ENCODE measurements at places on chromosomes 16 and 17.
A peak's percentile ranks its signal among the peaks of the same experiment; 100 is the strongest.

DNA sequence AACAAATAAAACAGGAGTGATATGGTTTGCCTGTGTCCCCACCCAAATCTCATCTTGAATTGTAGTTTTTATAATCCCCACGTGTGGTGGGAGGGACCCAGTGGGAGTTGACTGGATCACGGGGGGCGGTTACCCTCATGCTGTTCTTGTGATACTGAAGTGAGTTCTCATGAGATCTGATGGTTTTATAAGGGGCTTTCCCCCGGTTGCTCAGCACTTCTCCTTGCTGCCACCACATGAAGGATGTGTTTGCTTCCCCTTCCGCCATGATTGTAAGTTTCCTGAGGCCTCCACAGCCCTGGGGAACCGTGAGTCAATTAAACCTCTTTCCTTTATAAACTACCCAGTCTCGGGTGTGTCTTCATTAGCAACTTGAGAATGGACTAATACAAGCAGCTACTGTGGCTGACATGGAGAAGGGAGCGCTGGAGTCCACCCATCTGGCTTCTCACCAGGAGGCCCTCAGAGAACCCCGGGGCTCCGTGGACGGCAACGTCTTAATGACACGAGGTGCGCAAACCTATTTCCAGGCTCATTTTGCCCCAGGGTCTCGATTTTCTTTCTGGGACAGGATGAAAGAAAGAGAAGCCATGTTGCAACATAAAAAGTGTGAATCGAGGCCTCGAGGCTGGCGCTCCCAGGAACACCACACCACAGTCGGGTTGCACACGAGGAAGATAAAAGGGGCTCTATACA, 129.5 kb downstream of the DYNLRB2 start:
- DNase-seq: peak; percentile 12

DNA sequence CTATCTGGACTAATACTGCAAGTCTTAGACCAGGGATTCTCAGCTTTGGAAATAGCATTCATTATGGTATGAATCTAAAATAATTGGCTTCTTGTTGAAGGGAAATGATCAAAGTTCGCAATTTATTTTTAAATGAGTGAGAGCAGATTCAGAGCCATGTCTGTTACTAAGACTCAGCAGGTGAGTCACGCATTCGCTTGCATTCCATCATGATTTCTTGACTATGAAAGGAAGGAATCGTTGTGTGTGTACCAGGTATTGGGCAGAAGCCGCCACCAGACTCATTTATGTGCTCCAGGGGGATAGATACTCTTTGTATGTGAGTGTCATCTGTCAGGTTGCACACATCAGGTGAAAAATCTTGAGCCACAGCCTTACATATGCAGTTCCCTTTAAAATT, 10.8 kb downstream of the GSG1L2 start:
- DNase-seq: no peak

DNA sequence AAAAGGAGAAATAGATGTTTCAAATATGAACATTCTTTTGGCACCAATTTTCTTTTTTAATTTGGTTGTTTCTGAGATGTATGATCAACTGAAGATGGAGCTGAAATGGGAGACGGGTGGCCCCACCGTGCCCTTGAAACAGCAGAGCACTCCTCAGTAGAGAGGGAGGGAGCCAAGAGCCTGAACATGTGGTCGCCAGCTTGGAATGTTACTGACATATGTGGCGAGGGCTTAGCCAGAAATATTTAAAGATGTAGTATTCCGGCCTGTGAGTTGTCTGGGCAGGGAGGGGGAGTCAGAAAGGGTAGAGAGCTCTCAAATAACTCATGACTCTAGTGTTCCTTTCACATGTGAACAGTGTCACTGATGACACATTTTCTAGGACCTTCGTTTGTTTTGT, 13.3 kb upstream of the MRC2 start:
- DNase-seq: no peak

GRCh38 chr16:79716645-79717332, 116.3 kb upstream of the MAF start:
- no peak for DNase-seq

DNA sequence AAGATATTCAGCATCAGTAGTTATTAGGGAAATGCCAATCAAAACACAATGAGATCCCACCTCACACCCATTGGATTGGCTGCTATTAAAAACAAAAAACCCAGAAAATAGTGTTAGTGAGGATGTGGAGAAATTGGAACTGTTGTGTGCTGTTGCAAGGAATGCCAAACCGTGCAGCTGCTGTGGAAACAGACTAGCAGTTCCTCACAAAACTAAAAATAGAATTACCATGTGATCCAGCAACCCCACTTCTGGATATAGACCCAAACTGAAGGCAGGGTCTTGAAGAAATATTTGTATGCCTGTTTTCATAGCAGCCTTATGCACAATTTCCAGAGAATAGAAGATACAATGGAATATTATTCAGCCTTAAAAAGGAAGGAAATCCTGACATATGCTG, 46.0 kb downstream of the FOXK2 start:
- DNase-seq: no peak

DNA sequence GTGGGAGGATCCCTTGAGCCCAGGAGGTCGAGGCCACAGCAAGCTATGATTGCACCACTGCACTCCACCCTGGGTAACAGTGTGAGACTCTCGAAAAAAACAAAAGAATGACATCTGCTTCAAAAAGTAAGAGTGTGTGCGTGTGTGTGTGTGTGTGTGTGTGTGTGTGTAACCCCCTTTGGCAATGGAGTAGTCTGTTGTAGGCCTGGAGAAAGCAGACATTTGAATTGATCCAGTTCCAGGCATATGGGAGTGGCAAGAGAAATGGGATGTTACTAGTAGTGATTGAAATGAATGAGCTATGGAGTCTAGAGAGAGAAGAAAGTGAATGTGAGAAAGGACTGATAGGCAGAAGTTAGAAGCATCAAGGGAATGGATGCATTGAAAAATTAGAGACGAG, 9.9 kb downstream of the CASC3 start:
- DNase-seq: no peak

GRCh38 chr16:54366943-54367342, 80.4 kb upstream of the IRX3 start:
- no peak for DNase-seq

DNA sequence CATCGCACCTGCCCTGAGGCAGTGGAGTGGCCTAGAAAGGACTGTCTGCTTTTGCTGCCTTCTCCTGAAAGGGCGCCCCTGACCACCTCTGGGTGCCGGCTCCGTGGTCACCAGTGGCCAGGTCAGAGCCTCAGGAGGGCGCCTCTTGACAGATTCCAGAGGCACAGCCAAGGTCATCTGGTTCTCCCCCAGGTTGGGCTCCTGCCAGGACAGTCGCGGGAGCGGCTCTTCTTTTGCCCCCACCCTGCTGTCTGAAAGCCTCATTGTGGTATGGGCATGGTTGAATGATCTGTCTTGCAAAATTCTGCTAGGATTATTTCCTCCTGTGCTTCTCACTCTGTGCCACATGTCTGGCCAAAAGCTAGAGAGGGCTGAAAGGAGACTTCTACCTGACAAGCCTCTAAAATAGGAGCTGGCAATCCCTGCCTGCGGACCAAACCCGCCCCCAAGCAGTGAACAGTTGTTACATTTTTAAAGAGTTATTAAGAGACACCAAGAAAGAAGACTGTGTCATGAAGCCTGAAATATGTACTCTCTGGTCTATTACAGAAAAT, 82.8 kb downstream of the SNX29 start:
- no peak for DNase-seq

- no peak for DNase-seq
Measured at GRCh38 chr16:68851601-68852000, 8.3 kb downstream of the TANGO6 start.

- no peak for DNase-seq
Measured at GRCh38 chr17:66580184-66580955, 254.5 kb upstream of the CACNG5 start.

DNA sequence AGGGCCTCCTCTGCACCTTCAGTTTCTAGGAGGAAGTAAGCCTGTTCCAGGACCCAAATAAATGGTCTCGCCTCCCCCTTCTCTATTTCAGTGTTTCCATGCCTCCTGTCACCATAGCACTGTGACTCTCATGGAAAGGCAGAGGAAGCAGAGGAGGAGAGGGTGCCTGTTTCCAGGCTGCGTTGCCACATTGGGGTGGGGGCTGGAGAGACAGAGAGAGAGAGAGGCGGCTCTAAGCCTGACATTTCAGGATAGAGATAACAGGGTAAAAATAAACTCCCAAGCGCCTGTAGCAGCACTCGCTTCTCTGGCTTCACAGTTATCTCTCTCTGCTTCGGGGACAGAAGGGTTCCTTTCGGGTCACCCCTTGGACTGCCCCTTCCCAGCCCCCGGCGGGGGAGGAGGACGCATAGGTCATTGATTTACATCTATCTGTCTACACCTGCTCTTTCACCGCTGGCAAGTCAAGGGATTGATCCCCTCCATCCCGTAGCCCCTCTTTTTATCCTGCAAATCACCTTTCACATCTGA, 71.2 kb upstream of the MRTFB start:
- DNase-seq: no peak

- no peak for DNase-seq
Measured at GRCh38 chr16:66924527-66925321, 611 bp downstream of the RRAD start.

DNA sequence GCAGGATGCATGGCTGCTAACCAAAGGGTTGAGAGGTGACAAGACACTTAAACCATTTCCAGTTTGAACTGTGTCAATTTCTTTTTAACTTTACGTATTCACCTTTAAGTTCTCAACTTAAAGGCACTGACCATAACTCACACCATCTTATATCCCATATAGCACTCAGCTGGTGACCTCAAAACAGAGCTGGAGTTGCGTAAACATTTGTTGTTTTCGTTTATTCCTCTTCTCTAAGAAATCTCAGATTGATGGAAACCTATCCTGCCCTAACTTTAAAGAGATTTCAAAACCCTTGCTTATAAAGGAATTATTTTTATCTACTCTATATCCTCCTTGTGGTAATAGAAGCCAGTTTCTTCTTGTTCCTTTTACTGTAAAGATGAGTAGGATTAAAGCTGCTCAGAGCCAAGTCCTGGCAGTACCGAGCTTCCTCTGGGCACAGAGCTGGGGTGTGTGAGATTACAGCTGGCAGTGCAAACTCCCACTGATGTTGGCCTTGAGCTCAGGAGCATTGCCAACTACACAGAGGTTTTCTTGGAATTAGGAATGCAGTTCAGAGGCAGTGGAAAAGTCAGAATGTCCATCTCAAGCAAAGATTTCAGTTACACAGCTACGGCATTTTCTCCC, 1.3 kb downstream of the KCTD2 start:
- DNase-seq: no peak

Data from activated CD4-positive, alpha-beta T cell treated with anti-CD3 and anti-CD28 coated beads, Interleukin-2, amount 50 U/mL, for 4 hours (primary cell).